ENCODE measurements at places on chromosomes 5 and 9.

GRCh38 chr5:179862891-179863290, 4.3 kb upstream of the MRNIP start:
- no peak for DNase-seq

- no peak for DNase-seq
These were observed at the start of gene GCNT4 for GRCh38 chr5:75052192-75053053. Gene GCNT4, minus strand, starts transcription at chr5:75052558. Its CDS starts 22,521 bp downstream, at chr5:75030037.

DNA sequence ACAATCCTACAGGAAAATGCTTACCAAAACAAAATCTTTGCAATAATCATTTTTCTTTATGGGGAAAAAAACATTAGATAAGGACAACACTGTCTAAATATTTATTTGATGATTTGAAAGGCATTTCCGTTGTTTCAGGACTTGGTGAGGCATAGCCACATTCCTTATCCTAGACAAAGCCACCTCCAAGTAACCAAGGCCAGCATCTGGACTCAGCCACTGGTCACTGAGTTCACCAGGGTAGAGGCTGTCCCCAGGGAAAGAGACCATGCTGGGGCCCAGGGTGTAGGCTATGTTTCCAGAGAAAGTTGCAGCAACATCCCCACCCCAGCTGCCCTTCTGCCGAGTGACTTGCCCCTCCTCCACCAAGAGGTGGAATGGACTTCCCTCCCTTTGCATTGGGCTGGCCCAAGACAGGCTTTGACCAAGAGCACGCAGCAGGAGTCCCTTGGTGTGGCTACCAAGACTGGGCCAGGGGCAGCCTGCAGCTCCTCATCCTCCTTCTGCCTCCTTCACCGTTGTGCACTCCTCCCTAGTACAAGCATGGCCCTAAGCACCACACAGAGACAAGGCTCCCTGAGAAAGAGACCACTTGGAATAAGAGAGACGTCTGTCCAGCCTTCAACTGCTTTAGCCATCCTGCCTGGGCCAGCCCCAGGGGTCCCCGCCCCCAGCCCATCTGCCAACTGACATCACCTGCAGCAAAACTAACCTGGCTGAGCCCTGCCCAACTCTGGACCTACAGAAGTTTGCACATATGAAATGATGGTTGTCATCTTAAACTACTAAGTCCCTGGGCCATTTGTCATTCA, 68.1 kb upstream of the SPIN1 start:
- DNase-seq, result no peak

DNA sequence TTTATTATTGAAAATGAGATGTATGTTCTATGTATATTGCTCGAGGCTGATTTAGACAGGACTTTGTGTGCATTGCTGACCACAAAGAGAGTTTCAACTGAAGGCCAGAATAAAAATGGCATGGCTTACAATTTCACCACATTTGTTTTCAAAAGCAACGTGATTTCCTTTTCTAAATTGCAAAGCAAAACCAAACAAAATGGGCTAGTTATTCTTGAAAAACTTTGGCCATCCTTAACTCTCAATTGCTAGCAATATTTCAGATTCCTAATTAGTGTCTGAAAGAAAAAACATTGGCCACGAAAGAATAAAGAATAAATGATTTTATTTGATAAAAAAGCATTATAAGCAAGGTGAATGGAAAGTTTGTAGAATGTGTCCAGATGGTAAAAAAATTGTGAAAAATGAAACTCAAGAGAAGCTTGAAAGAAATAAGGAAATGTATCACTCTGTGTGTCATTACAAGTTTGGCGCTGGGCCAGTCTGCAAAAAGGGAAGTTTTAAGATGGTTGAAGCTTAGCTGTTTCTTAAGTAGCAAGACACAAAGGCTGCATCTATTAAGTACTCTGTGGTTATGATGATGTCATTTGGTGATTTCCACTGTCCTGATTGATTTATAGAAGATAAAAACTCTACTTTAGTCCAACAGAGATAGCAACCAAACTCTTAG, 89.2 kb upstream of the PRLR start:
- DNase-seq, result no peak

- DNase-seq, result no peak
These were observed 72.3 kb downstream of the PRRT1B start for GRCh38 chr9:131617611-131618010.

DNA sequence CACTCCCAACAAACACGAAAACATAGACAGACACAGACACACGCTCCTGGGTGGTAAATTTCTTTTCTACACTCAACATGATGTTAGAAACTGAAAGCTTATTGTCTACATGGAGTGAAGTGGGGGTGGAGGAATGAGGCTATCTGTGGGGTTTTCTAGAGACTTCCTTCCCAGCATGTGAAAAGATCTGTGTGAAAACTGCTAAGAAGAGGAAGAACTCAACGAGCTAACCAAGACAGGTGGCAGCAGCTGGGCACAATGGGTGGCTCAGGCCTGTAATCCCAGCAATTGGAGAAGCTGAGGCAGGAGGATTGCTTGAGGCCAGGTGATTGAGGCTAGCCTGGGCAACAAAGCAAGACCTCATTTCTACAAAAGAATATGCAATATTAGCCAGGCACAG, 7.6 kb downstream of the FYB1 start:
- no peak for DNase-seq

DNA sequence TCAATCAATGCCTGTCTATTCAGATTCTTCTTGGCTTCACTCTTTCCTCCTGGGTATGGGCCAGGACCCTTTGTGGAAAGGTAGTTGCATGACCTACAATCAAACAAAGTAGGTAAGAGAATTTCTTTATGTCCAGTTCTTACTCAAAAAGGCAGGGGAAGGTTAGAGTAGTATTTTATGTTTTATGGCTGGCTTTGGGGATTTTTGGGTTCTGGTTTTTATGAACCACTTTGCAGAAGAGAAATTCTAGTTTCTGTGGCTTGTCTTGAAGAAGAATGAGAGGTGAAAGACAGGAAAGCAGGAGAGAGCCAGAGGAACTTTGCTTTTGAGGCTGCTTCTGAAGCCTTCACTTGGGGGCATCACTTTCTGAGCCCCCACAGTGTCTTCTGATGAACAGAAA, 14.7 kb upstream of the CRHBP start:
- DNase-seq, result no peak

DNA sequence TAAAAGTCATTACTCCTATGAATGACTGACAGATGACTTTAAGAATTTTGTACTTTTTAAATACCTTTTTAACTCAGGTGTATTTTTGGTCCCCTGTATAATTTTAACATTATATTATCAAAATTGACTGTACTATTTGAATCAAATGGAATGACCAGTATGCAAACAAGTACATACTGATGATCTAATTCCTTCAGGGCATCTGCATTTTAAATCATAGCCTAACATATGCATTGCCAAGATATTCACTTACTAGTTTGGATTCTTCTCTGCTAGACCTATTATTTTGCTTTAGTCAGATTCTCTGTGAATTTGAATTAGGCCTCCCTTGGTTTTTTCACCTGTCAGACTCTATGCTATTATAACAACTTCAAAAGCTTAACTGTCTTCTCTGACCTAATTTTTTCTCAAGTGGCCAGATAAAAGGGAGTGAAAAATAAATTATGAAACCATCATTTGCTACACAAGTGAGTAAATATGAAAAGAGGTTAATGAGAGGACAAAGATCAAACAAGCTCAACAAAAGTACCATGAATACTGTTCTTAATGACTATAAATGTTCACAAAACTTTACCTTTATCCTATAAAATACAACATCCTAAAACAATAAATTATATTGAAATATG, 1505.2 kb upstream of the CDH9 start:
- no peak for DNase-seq

DNA sequence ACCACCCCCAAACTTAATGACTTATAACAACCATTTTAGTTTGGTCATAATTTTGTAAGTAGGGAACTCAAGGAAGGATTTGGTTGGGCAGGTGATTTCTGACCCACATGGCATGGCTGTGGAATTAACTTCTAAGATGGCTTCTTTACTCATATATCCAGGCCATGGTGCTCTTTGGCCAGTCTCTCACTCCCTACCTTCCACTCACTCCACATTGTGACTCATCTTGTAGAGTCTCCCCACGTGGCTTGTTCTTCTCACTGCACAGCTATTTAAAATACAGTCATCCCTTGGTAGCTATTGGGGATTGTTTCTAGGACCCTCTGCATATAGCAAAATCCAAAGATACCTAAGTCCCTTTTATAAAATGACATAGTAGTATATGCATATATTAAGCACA, 76.6 kb upstream of the MAST4 start:
- DNase-seq, result no peak

- no peak for DNase-seq
These were observed 10.6 kb downstream of the PDE8B start for GRCh38 chr5:77221115-77221514.

DNA sequence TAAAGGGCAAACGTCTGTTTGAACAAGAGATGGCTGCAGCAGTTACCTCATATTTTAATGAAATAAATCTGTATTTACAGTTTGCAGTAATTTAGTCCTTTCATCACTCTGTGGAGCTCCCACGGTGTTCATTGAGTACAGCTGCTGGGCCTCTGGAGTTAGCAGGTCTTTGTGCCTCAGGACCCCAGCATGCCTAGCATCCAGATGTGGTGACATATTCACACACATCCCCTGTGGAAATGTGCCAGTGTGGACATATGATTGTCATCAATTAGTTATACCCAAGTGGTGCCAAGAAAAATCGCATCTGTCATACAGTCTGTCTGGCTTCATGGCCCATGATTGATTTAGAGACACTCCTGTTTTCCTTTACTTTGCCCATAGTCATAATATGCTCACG, 77.3 kb downstream of the NNT start:
- no peak for DNase-seq

DNA sequence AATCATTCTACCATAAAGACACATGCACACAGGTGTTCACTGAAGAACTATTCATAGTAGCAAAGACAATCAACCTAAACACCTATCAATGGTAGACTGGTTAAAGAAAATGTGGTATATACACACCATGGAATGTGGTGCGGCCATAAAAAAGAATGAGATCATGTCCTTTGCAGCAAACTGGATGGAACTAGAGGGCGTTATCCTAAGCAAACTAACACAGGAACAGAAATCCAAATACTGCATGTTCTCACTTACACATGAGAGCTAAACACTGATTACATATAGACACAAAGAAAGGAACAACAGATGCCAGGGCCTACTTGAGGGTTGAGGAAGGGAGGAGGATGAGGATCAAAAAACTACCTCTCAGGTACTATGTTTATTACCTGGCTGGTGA, 103.8 kb downstream of the DRD1 start:
- no peak for DNase-seq

DNA sequence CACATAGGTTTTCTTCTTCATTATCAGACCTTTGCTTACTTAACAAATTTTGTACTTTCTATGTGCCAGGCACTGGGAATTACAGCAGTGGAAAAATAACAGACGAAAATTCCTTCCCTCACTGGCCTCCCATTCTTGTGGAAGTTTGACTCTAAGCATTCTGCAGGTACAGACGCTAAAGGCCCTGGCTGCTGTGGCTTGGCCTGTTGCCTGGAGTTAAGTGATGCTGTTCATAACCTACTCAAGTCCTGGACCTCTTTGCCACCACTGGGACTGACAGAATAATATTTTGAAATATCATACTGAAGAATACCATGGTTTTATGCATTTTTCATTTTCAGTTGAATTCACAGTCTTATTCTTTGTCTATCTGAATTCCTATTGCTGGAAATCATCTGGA, 97.3 kb upstream of the SPATA31C2 start:
- DNase-seq, result no peak

- DNase-seq, result no peak
These were observed 173.7 kb downstream of the BRINP1 start for GRCh38 chr9:119195521-119195920.
